EH (cell line): ENCODE measurements at places on chromosomes 12 and 14.

- DNase-seq = no peak
These were observed 31.5 kb downstream of the KIF26A start for GRCh38 chr14:104169699-104170479.

DNA sequence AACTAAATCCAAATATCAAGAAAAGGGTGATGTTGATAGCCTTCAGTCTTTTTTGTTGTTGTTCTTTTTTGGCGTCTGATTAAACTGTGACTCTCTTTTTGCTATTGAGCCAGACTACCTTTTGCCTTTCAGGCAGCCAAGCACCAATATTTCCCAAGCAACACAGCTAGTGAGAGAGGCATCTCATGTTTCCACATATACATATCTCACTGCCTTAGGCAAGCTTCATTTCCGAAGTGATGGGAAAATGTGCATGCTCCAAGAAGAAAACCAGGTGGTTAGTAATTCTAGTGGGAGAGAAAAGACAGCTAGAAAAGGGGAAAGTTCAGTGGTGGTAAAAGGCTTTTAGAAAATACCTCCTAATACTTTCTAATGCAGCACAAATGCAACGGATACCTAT, 277.7 kb downstream of the TMTC2 start:
- no peak for DNase-seq

GRCh38 chr12:124513297-124513867, 54.0 kb downstream of the NCOR2 start:
- peak; percentile 27 for DNase-seq

DNA sequence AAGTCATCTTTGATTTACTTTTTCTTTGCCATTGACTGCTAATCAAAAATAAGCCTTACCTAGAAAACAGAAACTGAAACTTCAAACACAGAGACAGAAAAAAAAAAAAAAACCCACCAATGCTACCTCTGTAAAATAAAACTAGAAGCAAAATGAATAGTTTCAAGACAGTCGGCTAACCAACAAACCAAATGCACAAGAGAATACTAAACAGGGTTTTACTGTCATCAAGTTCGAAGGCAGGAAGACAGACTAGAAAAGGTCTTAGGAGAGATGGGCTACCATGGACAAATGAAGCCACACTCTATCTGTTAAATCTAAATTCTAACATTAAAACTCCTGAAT, 59.5 kb downstream of the SEL1L start:
- DNase-seq = no peak

- peak; percentile 97 for DNase-seq
These were observed 233.7 kb downstream of the NTF3 start for GRCh38 chr12:5665615-5666014.

DNA sequence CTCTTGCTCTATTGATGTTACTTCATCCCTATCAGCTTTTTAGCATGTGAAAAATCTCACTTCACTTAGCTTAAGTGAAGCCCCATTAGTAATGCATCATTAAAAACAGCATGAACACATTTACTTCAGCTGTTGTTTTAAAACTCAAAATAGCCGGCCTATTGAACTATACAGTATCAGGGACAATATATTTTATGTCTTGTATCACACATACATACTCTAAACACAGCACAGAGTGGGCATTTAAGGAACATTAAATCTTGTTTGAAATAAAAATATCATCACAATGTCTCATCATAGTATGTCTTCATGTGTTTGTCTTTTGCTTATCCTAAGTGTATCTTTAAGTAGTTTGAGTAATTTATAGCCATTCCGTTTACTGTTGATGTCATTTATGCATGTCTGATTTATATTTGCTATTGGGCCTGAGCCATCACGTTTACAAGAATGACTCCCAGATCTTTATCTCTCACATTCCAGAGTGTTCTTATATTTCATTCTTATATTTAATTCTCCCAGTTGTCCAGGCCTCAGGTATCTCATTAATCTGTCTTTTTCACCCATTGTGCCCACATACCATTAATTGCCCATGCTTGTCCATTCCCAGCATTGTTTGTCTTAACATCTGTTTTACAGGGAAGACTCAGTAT, 57.5 kb downstream of the ARHGAP5 start:
- DNase-seq = peak; percentile 90

DNA sequence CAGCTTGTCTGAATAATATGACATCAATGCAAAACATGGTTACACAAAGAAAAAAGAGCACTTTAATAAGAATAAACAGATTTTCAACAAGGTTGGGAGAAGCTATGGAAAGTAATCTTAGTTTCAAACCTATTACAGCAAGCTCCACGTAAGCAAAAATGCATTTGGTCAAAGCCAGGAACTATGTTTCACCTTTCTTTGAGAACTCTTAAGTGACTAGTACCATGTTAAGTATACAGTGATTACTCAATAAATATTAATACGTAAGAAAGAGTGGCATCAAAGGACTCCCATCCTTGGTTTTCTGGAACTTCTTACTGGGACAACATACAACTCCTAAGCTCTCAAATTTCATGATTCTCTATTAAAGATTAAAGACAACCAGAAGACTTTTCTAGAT, 80.7 kb downstream of the ABCC9 start:
- no peak for DNase-seq

DNA sequence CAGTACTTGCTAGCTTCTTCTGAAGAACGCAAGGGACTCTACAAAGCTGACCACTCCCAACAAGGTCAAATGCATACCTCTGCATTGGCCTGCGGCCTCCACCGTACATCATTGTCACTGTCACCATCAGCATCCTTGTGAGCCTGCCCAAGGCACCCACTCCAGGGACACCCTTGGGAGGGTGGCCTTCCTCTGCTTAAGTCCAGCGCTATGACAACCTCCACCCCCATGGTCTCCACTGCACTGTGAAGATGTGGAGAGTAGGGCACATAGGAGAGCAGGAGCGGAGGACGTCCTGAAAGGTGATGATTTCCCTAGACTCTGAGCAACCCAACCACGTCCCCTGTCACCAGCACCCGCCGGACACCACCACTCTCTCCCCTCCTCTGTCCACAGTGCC, 252.8 kb downstream of the ALG10 start:
- no peak for DNase-seq
